ENCODE measurements at places on chromosomes 6 and 20.
A peak's percentile ranks its signal among the peaks of the same experiment; 100 is the strongest.

DNA sequence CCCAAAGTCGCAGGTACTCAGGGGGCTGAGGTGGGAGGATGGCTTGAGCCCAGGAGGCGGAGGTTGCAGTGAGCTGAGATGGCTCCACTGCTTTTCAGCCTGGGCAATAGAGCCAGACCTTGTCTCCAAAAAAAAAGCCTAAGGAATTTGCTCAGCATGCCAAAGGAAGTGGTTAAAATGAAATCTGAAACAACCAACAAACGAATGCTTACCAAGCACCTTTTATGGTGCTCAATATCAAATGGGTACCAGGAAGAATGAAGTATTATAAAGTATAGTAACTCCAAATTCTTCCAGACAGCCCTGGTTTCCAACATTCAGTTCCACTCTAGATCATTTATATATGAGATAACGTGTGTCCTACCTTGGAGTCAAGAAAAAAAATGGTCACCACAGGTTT is 14.0 kb downstream of the GMDS start:
- DNase-seq: no peak

DNA sequence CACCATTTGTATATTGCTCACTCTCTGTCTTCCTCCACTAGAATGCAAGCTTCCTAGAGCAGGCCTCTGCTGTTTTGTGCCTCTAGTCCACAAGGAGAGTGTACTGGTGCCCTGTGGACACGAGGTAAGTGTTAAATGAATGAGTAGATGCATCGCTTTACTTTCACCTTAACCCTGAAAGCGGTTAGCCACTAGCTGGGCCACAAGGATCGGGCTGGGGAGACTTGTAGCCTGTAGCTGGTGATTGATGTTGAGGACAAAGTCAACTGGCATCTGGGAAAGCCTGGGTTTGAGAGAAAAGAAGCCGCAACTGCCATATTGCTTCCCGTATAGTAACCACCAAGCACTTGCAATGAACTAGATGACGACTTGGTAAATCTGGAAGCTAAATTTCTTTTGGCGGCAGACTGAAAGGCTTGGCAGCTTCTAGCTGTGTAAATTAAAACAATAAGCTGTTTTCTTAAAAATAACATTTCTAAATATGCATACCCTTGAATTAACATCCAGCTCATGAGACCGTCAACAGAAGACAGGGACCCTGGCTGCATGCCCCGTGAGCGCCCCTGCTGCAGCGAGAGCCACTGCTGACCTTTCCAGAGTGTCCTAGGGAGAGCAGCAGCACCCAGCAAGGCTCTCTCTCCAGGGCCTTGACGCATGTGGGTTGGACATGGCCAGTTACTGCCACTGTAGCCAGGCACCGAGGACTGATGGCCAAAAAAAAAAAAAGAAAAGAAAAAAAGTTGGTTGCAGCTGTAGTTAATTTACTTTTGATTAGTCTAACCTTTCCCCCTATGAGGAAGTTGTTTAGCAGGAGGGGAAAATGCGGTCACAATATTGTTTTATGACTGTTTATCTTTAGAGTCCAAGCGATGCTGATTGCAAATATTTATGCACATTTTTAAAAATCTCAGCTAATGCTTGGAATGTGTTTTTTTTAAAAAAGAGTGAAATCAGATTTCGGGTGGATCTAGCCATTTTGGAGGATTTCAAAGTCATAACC is 315.1 kb downstream of the TFAP2C start:
- no peak for DNase-seq

- no peak for DNase-seq
These were observed 343.6 kb downstream of the FRK start for GRCh38 chr6:115717062-115717461.

DNA sequence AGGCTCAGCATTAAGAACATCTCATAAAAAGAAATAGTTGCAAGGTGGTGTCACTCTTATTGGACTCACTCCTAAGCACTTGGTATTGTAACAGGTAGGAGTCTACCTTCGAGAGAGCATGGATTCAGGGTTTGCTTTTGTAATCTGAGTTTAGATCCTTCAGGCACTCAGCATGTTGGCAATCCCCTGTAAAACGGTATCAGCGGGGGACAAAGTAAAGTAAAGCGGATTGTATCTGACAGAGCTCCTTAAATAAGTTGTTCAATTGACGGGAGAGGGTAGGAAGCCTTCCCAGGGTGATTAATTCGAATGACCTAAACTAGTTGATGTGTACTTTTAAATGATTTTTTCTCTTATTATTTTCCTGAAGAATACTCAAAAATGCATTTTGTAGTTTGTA is 869.8 kb upstream of the EPHA7 start:
- DNase-seq: no peak

DNA sequence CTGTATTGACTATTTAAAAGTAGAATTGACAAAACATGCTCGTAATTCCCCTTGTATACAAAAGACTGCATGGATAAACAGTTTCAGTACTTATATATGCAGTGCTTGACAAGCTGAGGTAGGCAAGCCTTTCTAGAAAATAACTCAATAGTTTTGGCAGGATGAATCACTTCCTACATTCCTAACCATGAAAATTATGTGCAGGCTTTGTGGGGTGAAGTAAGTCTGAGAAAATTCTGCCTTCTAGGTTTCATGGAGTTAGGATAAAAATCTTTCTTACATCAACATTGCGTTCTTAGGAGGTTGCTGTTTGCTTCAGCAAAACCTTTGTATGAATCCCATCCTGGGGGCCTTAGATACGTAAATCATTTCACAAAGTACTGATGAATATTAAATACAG is 801.4 kb upstream of the EYS start:
- no peak for DNase-seq

- DNase-seq: no peak
These were observed 708 bp downstream of the WDR46 start for GRCh38 chr6:33288141-33288920.

DNA sequence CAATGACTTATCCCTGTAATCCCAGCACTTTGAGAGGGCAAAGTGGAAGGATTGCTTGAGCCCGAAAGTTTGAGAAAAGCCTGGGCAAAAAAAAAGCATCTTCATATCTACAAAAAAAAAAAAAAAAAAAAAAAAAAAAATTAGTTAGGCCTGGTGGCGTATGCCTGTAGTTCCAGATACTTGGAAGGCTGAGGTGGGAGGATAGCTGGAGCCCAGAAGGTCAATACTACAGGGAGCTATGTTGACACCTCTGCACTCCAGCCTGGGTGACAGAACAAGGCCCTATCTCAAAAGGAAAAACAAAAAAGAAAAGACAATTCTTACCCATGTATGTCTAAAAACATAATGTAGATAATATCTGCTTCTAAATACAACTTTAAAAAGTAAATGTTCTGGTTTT is 27.2 kb downstream of the CRISP1 start:
- no peak for DNase-seq

- DNase-seq: no peak
These were observed 389.6 kb upstream of the JAG1 start for GRCh38 chr20:11063444-11063843.

- no peak for DNase-seq
These were observed 3.0 kb downstream of the SRC start for GRCh38 chr20:37348792-37349516.

- no peak for DNase-seq
These were observed 62.4 kb upstream of the TNFAIP3 start for GRCh38 chr6:137804637-137805036.

DNA sequence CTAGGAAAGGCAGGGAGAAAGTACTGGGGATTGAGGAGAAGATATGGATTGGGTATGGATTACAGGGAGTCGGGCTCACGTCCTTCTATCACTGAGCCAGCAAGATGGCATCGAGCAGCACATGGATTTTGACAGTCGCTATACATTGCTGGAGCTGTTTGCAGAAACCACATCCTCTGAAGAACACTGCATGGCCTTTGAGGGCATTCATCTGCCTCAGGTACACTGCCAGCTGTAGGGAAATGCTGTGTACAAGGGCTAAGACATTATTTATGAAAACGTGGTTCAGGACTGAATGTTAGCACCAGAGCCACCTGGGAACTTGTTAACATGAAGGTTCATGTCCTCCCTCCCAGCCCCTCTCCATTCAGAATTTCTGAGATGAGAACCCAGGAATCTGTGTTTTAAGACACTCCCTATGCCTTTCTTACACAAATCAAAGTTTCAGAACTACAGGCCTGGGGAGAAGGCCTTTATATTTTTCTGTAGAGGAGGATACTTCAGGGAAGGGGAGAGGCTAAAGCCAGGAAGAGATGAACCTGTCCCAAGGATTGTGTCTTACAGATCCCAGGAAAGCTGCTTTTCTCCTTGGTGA is 3.5 kb downstream of the CUL9 start:
- no peak for DNase-seq

GRCh38 chr20:50305636-50306477 is 115.2 kb downstream of the CEBPB start:
- DNase-seq: no peak

- DNase-seq: no peak
These were observed 67.8 kb upstream of the ADGRF4 start for GRCh38 chr6:47630587-47630986.

DNA sequence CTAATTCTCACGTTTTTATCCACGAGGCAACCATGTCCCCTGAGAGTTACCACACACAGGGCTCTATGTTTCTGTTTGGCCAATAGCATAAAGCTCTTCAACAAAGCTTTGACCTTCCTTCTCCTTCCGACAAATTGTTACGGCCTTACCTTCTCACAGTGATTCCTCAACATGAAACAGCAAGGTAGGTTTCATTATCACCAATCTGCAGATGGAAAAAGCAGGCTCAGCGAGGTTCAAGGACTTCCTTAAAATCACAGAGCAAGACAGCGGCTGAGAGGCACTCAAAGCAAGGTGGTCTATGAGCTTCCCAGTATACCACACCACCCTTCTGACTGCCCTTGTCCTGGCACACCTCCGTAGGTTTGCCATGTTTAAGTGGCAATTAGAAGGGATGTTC is 360.0 kb downstream of the CD83 start:
- DNase-seq: no peak

DNA sequence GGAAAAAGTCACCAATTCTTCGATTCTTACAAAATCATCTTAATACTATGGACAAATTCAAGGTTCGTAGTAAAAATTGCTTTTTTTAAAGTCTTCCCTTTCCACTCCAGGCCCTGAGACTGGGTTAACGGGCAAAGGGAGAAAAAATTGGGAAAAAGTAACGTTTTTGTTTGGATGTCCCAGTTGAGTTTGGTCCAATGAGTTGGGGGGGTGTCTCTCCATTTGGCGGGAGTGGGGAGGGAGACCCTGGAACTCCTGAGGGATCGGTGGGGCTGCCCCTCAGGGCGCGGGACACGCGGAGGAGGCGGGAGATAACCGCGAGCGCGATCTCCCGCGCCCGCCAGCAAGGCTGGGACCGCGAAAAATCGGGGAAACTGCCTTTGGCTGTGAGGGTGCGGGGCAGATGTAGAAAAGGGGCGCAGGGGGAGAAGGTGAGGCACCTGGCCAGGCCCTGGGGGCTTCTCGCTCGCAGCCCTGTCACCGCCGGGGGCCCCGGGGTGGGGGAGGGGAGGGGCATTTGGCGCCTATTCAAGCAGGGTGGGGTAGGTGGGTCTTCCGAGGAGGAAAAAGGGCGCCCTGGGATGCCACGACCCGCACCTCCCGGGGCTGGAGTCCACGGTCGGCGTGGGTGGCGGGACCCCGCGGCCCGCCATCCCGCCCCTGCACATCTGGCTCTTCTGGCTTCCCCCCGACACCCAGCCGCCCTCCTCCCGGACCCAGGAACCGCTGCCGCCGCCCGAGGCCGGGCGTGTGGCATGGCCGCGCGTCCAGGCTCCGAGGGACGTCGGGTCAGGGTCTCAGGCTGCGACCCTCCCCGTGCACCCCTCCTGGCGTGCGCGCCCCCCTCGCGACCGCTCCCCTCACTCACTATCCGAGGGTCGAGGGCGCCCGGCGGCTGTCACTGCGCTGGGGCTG is 595 bp downstream of the FBXO5 start:
- no peak for DNase-seq

GRCh38 chr6:27809939-27810767 is 102.0 kb downstream of the OR2B2 start:
- DNase-seq: peak; percentile 18

GRCh38 chr6:1389369-1390132 is at the start of gene FOXF2:
Gene FOXF2, plus strand, starts transcription at chr6:1389576. Its CDS starts 372 bp downstream, at chr6:1389948.
- DNase-seq: no peak

- DNase-seq: no peak
These were observed 772 bp downstream of the SESN1 start for GRCh38 chr6:109093732-109094415.

DNA sequence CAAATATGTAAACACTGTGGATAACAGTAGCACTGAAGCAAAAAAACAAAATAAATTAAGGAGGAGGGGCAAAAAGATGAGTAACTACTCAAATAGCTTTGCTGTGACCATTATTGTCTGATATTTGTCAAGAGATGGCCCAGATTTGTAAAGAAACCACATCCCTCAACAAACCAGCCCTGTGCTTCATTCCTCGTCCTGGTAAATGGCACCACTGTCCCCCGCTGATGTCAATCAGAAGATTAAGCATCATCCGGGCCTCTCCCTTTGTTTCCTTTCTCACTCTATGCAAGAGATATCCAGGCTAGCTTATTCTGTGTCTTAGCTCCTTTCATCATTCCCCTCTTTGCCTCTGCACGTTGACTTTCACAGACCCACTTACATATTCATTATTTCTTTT is 259.0 kb downstream of the SYNE1 start:
- peak; percentile 20 for DNase-seq

DNA sequence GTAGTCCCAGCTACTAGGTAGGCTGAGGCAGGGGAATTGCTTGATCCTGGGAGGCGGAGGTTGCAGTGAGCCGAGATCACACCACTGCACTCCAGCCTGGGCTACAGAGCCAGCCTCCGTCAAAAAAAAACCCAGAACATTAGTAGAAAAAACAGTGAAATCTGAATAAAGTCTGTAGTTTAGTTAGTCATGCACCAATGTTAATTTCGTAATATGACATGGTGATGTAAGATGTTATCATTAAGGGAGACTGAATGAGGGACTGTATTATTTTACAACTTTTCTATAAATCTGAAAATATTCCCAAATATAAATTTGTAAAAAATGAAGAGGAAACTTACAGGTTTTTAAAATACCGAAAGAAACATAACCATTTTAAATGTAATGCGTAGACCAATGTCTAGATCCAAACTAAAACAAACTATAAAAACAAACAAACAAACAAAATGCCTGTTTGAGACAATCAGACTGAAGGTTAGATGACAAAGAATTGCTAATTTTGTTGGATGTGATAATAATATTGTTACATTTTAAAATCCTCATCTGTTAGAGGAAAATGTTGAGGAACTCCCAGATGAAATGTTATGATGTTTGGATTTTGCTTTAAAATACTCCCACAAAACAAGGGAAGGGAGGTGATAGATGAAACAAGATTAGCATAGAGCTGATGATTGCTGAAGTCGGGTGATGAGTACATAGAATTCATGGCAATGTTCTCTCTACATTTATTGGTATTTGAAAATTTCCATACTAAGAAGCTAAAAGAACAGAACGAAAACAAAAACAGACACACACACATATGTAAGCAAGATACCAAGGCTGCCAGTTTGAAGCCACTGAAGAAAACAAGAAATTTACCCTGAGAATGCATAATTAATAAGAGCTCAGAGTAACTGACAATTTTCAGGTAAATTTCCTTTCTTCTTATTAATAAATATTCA is 1.8 kb downstream of the GSTA4 start:
- DNase-seq: no peak

GRCh38 chr6:35046103-35046502 is 95.0 kb downstream of the TCP11 start:
- DNase-seq: no peak

GRCh38 chr6:129575378-129576118 is 134.4 kb downstream of the ARHGAP18 start:
- peak; percentile 63 for DNase-seq

Data from hippocampal formation (tissue), 2 donors.